ENCODE measurements at places on chromosomes 4 and X. TPM values are rescaled to one million over a fixed set of nuclear protein-coding genes. Genes with fewer than 3 reads are reported as not detected.

The INTS6L gene
- total RNA-seq, result 0.08 TPM

The HTR2C gene
- total RNA-seq, result not detected

The CTAG2 gene
- total RNA-seq, result not detected

The ZCCHC18 gene
- total RNA-seq, result 0.25 TPM

The RBM10 gene
- 28.3 TPM for total RNA-seq

The FGB gene
- total RNA-seq, result 13.0 TPM

The AFP gene
- total RNA-seq, result 2.3 TPM

The PRKG2 gene
- total RNA-seq, result 1.1 TPM

The SEPTIN11 gene
- 29.3 TPM for total RNA-seq

The IL2 gene
- total RNA-seq, result not detected

The RGN gene
- total RNA-seq, result not detected

The HSFX2 gene
- total RNA-seq, result 0.13 TPM

The CXCL10 gene
- total RNA-seq, result not detected

The KCTD8 gene
- not detected for total RNA-seq

The CITED1 gene
- total RNA-seq, result 1.3 TPM

The CNKSR2 gene
- 3.1 TPM for total RNA-seq

The BRS3 gene
- not detected for total RNA-seq

The ASB12 gene
- total RNA-seq, result not detected

The SPANXN3 gene
- not detected for total RNA-seq

The LINC00632 gene
- 2.0 TPM for total RNA-seq

The DDX53 gene
- total RNA-seq, result not detected

The NAP1L3 gene
- total RNA-seq, result 0.62 TPM

The LARP7 gene
- 43.2 TPM for total RNA-seq

The DAPP1 gene
- not detected for total RNA-seq

The HTRA3 gene
- 14.4 TPM for total RNA-seq

The LANCL3 gene
- total RNA-seq, result not detected

The SCD5 gene
- total RNA-seq, result 7.1 TPM

The LGI2 gene
- total RNA-seq, result 0.25 TPM

The ARHGAP36 gene
- not detected for total RNA-seq

The BEX5 gene
- not detected for total RNA-seq

The ATP2B3 gene
- total RNA-seq, result 0.08 TPM

The IL1RAPL2 gene
- not detected for total RNA-seq

The CLCN4 gene
- 5.9 TPM for total RNA-seq

The GPM6B gene
- total RNA-seq, result 0.03 TPM

The AKAP4 gene
- total RNA-seq, result not detected

The ATG4A gene
- 10.2 TPM for total RNA-seq

The VGLL1 gene
- not detected for total RNA-seq

The SLC7A11 gene
- 15.2 TPM for total RNA-seq

The SPANXA2 gene
- 0.22 TPM for total RNA-seq

The TAB3 gene
- 4.4 TPM for total RNA-seq

The USP26 gene
- not detected for total RNA-seq

The WDR44 gene
- 11.6 TPM for total RNA-seq

The DGAT2L6 gene
- total RNA-seq, result not detected

The MCF2 gene
- total RNA-seq, result not detected

The ABHD18 gene
- 3.1 TPM for total RNA-seq

The PPP2R2C gene
- total RNA-seq, result 35.6 TPM

The PPP2R3B gene
- total RNA-seq, result 18.1 TPM

The CT47B1 gene
- total RNA-seq, result not detected

The DLG3 gene
- 3.1 TPM for total RNA-seq

The RBM47 gene
- 21.3 TPM for total RNA-seq

The DHX15 gene
- 116 TPM for total RNA-seq

The CT45A2 gene
- total RNA-seq, result not detected

The H2AZ1 gene
- total RNA-seq, result 705 TPM

The YY2 gene
- 2.2 TPM for total RNA-seq

The GLUD2 gene
- 1.6 TPM for total RNA-seq

The ZBTB33 gene
- total RNA-seq, result 12.1 TPM

The NIPAL1 gene
- 0.92 TPM for total RNA-seq

Data from A549 treated with RU486 at 1 μM for 4 hours (cell line).